ENCODE measurements at places on chromosomes 1 and 21.

DNA sequence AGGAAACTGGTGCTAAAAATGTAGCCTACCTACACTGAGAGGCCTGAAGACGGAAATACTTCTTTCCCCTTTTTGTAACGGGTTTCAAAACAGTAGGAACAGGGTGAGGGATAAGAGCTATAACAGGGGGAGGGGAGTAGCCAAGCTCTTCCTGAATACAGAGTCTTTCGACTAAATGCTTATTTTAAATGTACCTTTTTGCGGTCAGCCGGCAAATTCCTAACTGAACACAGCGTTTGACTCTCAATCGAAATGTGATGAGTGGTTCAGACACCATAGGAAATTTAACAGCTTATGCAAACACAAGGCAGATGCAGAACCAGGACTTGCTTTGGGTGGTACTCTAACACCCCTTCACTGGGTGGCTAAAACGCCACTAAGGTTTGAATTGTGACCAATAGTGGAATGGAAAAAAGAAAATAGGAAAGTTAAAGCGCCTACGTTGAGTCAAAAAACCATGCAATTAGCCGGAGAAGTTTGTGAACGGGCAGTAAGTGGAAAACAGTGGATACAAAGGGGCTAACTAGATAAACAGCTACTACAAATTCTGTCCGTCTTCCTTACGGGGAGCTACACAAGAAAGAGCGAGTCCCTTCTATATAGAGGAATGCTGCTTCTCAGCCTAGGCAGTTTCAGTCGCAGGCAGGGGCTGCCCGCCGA is 1.7 kb downstream of the EGLN1 start:
- no peak for DNase-seq

GRCh38 chr1:25922971-25923552 is 16.8 kb upstream of the STMN1 start:
- DNase-seq = no peak

DNA sequence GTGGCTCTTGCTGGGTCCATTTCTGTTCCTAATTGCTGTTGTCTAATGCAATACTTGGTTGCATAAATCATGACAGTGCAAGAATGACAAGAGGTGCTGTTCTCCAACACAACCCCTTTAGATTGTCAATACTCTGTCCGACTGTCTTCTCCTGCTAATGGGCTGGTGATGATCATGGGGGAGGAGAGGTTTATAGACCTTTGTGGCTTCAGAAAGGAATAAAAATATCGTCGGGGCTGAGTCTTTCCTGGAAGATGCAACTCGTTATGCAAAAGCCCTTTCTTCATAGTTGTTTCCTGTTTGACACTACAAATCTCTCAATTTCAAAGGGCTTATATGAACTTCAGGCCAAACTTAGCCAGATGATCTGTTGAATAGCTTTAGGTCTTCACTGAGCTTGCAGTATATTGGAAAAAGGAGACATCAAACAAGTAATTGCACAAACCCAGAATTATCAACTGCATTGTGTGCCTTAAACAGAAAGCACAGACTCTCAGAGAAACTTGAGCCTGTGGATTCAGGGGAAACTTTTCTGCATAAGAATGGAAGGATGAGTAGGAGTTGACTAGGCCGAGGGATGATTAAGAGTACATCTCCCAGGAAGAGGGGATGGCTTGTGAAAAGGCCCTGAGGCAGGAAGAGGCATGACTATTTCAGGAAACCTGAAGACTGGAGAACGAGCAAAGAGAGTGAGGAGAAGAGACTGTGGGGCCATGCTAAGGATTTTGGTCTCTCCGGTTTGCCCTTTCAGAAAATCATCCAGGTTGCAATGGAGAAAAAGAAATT is 107.6 kb downstream of the TSEN15 start:
- DNase-seq = no peak

GRCh38 chr1:185585770-185586169 is 148.4 kb upstream of the HMCN1 start:
- no peak for DNase-seq

DNA sequence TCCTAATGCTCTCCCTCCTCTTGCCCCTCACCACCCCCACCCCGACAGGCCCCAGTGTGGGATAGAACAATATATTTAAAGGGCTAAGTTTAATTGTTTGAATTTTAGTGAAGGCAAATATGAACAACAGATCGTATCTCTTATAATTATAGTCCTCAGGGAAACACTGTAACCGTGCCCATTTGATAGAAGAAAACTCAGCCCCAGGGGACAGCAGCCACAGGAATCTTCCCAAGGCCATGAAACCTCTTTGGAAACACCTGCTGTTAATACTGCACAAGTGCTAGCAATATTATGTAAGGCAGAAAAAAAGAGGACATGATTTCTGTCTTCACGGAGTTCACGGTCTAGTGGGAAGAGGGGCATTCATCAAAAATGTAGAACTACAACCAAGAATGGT is 142.2 kb downstream of the URB2 start:
- DNase-seq = no peak
